ENCODE measurements at places on chromosomes 5 and 9. TPM values are rescaled to one million over a fixed set of nuclear protein-coding genes. Genes with fewer than 3 reads are reported as not detected.

The LTC4S gene
- not detected for total RNA-seq

The FBP1 gene
- 1.7 TPM for total RNA-seq

DNA sequence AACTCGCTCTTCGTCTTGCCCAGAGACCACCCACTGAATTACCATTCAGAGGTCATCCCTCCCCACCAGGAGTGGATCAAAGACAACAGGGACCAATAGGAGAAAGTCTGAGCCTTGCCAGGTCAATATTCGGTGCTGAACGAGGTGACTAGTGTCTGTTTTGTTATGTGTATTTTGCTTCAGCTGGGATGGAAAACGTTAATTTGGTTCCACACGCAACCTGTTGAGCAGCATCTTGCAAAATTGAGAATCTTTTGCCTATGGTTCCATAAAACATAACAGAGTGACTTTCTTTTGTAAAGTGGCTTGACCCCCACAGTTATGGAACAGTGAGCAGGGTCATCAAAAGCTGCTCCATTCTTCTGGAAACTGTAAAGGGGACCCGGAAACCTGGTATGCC lies 168.4 kb downstream of the MSX2 start:
- DNase-seq = no peak

GRCh38 chr5:148776780-148777179 lies 49.6 kb upstream of the ADRB2 start:
- DNase-seq = no peak

The GTF2H2 gene
- 8.2 TPM for total RNA-seq

DNA sequence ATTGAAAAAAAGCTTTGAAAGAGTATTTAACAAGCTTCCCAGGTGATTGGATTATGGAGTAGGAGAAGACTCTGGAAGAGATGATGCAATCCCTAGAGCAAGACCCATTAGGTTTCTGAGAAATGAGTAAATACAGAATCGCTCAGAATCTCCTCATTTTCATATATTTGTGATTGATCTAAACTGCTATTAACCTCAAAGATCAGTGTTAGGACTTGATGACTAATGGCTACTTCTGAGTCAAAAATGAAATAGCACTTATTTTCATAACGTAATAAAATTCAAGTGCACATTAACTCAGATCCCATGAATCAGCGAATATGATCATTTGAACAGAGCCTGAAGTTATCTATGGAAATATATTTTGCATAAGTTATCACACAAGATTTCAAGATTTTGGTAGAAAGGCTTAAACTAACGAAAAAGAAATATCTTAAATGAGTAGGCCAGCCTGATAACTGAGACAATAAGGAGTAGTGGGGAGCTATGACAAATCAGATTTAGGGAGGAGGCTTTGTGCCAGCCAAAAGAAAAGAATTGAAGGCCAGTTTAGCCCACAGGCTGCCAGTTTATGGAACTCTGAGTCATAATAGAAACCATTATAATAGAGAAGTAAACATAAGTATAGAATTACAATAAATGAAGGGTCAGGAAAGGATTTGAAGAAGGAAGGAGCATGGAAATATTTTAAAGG lies 106.7 kb upstream of the OSMR start:
- no peak for DNase-seq

DNA sequence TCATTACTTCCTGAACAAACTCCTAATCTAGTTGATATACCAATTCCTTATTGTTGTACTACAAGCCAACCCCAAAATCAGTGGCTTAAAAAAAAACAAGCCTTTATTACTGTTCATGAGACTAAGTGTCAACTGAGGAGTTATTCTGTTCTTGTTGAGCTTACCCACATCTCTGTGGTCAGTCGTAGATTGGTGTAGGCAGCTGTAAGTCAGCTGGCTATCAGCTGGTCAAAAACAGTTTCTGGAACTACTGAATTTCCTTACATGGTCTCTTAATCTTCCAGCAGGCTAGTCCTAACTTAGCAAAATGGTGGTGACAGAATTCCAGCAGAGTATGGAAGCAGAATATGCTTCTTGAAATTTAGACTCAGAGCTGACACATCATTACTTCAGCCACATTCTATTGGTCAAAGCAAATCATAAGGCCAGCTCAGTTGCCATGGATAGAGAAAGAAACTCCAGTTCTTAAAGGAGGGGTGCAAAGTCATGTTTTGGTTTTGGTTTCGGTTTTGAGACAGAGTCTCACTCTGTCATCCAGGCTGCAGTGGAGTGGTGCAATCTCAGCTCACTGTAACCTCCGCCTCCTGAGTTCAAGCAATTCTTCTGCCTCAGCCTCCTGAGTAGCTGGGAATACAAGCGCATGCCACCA lies 386.1 kb upstream of the MPDZ start:
- no peak for DNase-seq

- peak; percentile 7 for DNase-seq
These were observed 306.9 kb downstream of the GLIS3 start for GRCh38 chr9:3992924-3993323.

- DNase-seq = no peak
These were observed 127.4 kb upstream of the TAF11L2 start for GRCh38 chr5:17370651-17371050.

- DNase-seq = no peak
These were observed 11.4 kb upstream of the PTGDS start for GRCh38 chr9:136965771-136966484.

The SPAG8 gene
- total RNA-seq = 0.53 TPM

The AQP7 gene
- not detected for total RNA-seq

DNA sequence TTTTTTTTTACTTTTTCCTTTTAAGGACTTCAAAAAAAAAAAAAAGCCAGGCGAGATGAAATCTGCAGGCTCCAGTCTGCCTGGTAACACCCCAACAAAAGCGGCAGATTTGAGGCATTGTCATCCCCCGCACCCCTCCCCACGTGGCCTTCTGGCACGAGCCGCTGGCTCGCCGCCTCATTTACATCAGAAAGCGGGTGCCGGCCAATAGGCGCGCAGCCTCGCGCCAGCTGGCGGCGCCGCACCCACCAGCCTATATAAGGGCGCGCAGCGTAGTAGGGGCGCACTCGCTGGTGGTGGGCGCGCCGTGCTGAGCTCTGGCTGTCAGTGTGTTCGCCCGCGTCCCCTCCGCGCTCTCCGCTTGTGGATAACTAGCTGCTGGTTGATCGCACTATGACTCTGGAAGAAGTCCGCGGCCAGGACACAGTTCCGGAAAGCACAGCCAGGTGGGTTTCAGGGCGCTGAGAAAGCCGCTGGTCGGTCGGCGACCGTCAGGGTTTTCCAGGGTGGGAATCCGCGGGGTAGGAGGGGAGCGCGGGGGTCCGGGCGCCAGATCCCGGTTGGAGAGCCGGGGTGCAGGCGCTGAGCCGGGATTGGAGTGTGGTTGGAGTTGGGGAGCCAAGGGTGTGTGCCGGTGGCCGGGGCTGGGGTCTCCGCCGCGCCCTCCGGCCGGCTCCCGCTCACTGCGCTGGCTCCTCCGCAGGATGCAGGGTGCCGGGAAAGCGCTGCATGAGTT lies at the start of gene GADD45G:
Gene GADD45G (plus strand): TSS at position 284 of the 736 bp plus-strand sequence. CDS start 110 bp downstream, at position 394.
- DNase-seq = no peak

DNA sequence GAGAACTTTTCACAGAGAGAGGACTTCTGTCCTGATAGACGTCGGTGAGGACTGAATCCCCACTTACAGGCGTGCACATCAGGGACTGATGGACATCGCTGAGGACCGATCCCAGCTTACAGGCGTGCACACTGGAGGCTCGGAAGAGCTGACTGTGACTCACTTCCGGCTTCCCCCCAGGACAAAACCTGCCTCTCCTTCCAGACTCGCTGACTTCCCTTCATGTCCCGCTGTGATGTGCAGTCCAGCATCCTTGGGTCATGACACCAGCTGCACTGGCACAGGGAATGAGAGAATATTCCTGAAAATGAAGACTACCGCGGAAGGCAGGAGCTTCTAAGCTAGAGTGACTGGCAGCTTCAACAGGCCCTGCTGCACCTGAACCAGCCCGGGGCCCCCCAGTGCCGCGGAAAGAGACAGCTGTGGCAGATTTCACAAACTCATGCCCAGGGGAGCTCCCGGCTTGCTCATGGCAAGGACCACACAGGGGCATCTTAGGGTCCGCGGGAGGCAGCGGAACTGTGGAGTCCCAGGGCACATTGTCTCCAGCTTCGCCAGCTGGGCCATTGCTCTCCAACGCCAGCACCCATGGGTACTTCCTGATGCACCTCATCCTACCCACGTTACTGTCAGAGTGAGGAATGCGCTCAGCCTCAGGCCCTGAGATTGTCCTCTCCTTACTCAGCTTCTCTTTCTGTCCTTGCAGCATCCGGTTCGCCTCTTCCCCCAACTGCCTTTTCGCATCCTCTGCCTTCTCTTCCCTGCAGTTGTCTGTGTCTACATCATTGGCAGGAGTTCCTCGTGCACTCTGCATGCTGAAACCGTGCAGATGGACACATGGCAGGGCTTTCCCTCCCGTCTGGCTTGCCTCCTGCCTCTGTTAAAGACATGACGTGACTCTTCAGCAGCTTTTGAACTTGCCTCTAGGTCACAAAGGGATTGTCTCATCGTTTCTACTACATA lies 29.5 kb downstream of the SURF6 start:
- DNase-seq = no peak

The ITK gene
- total RNA-seq = not detected

The PTCH1 gene
- total RNA-seq = 4.7 TPM

The PRR16 gene
- 1.2 TPM for total RNA-seq

The WNT8A gene
- not detected for total RNA-seq

The PCDHB10 gene
- 1.3 TPM for total RNA-seq

The ANKRD55 gene
- total RNA-seq = 0.47 TPM

The TUSC1 gene
- total RNA-seq = 19.4 TPM

DNA sequence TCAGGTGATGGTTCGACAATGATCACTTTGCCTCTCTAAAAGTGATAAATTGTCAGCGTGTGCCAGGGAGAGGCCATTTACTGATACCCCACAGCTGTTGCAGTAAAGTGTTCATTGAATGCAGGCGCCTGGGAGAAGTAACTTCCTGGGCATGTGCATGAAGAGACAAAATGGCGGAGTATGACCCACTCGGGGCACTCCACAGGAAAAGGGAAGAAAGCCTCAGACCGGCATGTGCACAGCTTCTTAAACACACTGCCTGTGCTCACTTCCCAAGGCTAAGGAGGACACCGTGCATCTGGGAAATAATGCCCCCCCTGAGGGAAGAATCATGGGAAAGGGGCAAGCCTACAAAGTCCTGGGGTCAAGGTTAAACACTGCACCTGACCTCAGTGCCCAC lies 329.5 kb downstream of the ICE1 start:
- no peak for DNase-seq

The TRMO gene
- 29.9 TPM for total RNA-seq

DNA sequence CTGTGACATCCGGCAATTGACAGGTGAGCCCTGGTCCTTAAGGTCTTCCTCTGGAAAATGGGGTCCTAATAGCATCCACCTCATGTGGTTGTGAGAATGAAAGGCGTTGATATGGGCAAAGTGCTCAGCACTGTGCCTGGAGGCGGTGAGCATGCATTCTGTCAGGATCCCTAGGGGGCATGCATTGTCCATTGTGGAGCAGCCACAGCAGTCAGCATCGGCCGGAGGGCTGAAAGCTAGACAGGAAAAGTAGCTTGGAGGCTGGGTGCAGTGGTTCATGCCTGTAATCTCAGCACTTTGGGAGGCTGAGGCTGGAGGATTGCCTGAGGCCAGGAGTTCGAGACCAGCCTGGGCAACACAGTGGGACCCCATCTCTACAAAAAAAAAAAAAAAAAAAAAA lies 122.2 kb downstream of the LHX2 start:
- no peak for DNase-seq

The GFI1B gene
- not detected for total RNA-seq

DNA sequence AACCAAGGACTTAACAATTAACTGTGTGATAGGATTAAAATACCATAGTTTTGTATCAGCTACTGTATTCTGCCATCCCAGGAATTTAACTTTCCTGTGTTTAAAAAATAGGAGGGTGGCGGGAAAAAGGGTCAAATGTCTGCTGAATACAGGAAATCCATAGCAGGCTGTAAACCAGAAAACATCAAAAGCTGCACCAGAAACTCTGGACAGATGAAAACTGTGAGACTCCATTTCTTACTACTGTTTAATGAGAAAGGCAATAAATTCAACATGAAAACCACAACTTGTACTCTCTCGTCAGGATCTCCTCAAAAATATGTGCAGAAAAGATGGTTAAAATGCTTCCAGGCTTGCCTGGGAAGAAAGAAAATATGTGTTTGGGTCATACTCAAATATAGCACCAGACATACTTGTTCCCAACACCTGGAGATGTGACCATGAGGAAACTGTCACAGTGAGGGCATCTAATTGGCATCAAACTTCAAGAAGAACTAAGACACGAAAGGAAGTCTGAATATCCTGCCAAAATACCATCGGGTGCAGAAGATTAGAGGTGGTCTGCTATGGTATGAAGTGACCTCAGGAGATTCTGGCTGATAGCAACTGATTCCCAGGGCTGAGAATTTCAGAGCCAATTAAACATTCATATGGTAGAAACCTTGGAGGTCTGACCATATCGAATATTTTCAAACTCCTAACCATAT lies 164.7 kb upstream of the TARS1 start:
- no peak for DNase-seq

DNA sequence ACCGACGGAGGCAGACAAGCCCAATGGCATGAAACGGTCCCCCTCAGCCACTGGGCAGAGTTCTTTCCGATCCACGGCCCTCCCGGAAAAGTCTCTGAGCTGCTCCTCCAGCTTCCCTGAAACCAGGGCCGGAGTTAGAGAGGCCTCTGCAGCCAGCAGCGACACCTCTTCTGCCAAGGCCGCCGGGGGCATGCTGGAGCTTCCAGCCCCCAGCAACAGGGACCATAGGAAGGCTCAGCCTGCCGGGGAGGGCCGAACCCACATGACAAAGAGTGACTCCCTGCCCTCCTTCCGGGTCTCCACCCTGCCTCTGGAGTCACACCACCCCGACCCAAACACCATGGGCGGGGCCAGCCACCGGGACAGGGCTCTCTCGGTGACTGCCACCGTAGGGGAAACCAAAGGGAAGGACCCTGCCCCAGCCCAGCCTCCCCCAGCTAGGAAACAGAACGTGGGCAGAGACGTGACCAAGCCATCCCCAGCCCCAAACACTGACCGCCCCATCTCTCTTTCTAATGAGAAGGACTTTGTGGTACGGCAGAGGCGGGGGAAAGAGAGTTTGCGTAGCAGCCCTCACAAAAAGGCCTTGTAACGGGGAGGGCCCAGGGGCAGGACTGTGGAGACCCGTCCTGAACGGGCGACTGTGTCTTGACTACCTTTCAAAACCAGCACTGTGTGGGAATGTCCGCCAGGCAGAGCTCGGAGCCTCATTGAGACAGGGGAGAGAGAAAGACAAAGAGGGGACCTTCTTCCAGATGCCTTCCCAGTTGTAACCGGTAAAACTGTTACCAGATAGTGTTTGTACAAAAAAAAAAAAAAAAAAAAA lies 29.9 kb downstream of the CD180 start:
- DNase-seq = no peak

The CER1 gene
- total RNA-seq = not detected

GRCh38 chr9:127694890-127695720 lies 11.7 kb upstream of the CFAP157 start:
- DNase-seq = no peak

The CACFD1 gene
- total RNA-seq = 12.3 TPM
